ENCODE measurements at places on chromosomes 7 and 10.

DNA sequence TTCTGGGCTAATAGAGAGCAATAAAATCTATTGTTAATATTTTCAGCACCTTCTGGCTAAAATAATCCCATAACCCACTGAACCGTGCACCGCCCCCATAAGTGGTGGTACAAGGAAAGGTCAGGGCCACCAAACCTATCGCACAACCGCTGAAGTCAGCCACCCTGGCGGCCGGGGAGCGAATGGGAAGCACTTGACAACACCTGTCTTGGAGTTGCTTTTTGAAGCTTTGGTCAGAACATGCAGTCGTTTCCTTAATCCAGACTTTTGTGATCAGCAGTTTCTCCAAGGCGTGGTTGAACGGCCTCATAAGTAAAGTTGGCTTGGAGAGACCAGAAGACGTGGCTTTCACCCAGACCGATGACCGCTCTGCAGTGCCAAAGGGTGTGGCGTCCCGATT lies 97.4 kb downstream of the DNAJB6 start:
- DNase-seq: no peak

DNA sequence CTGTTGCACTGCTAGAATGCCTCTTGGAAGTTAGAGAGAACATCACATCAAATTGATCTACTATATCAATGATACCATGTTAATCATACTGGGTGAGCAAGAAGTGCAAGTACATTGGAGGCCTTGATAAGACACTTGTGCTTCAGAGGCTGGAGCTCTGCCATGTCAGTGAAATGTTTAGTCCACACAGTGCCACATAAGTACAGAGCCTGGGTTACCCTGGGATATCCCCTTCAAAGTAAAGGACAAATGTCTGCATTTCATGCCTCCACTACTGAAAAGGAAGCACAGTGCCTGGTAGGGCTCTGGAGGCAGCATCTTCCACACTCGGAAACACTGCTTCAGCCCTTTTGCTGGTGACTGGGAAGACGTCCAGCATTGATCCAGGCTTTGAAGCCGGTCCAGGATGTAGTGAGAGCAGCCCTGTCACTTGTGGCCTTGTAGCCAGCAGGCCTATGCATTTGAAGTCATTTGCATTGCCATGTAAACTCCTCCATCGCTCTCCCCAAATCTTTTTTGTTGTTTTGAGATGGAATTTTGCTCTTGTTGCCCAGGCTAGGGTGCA lies 15.7 kb upstream of the STN1 start:
- DNase-seq: no peak

DNA sequence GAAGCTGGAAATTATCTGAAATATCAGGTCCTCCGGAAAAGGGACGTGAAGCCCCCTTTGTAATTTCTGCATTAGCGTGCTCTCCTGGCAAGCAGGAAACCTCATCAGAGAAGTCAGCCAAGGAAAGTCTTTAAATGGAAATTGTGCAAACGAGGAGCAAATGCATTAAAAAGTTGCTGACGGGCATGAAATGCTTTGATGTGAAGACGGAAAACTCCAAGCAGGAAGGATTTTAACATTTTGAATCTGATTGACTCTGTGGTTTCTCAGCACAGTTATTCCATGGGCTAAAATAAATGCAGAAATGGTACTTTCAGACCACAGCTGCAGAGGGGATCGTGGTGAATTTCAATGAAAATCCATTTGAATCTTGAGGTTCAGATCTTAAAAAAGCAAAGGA lies 167.8 kb downstream of the AHR start:
- no peak for DNase-seq

- DNase-seq: no peak
Measured at GRCh38 chr7:117892821-117893220, 19.6 kb upstream of the CTTNBP2 start.

DNA sequence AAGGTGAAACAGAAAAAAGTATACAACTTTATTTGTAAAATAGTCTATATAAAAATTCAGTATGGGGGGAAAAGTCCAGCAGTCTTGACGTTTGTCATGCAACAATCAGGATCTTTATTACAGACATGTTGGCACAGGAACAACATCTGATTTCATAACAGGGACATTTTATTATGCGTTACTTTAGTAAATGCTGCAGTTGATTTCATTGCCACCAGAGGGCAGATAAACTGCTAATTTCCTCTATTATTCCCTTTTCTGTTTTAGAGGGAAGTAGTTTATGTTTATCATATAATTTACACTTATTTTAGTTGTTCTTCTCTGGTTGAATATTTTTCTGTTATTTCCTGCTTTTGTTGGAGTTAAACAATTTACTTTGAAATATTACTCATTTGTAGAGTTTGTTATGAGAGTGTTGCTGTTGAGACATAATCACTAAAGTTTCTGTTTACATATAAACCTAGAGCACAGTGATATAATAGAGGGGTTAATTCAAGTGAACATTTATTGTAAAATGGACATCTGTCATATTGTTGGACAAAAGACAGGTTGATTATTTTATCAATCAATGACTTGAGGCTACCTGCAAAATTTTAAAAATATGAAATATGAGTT lies 3.3 kb downstream of the PLXDC2 start:
- peak; percentile 26 for DNase-seq

DNA sequence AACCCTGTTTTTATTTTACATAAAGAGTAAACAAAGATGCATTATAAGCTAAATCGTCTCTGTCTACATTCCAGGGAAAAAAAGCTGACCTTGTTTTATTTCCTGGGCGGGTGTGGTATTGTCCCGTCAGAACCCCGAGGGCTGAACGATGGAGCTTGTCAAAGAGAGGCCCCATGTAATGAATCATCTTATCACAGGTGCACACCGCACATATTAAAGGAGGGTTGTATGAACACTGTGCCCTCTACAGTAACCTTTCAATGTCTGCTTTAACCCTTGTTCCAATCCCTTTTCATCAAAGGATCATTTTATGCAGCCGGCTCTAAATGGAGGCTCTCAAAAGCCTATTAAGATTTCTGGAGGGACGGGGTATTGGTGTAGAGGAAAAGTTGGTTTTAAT lies 158.5 kb upstream of the YAE1 start:
- DNase-seq: no peak

DNA sequence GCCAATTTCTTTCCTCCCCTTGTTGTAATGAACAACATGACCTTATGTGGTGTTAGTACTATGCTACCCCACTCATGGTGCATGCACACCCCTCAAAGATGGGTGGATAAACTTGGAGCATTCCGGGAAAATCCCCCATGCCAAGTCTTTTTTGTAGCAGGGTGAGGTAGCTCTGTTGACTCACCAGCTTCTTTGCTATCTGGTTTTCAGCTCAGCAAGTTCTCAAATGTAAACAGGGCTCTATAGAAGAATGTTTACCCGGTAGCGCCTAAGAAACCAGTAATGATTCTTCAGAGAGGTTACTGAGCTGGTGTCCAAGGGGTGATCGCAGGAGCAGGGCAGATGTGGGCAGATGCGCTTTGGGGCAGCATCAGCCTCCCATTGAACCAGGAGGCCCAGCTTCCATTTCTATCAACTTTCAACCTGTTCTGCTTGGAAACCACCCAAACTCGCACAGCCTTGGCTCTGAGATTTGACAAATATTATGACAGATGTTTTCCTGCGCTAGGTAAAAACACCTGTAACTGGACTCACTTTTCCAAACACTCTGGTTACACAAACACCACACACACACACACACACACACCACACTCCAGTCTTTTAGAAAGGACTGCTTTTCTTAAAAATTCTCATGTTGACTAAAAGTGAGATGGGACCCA lies 87.8 kb downstream of the ZRANB1 start:
- DNase-seq: no peak

- no peak for DNase-seq
Measured at GRCh38 chr10:109067031-109067430, 856.3 kb downstream of the XPNPEP1 start.

GRCh38 chr10:54843085-54843646 lies 42.1 kb upstream of the PCDH15 start:
- peak; percentile 37 for DNase-seq

- DNase-seq: no peak
Measured at GRCh38 chr7:104956753-104957450, 57.1 kb upstream of the KMT2E start.

DNA sequence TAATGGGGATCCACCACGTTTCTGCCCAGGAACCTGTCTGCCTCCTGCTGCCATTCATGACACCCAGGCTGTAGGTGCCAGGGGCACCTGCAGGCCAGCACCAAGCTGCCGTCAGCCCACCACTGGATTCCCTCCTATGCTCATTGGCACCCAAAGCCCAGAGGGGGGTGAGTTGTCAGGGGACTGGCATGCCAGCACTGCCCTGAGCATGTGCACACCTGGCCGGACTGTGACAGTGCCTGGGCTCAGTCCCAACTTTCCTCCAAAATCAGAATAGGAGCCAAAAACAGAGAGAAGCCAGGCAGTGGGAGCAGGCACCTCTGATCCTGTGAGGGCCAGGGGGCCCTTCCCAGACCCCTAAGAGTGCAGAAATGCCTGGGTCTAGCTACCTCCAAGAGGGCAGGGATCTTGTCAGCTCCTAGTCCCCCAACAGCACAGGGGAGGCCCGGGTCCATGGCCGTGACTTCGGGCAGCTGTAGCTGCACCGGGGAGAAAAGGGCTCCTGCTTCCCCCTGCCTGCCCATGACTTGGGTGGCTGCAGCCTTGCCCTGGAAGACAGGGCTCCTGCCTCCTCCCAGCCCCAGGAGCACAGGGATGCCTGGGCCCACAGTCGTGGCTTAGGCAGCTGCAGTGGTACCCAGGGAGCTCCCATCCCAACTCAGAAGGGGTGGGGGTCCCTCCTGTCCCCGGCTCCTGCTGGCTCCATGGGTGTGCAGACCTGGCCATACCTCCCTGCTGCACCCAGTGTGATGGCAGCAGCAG lies 249.8 kb upstream of the DKK1 start:
- DNase-seq: no peak
